ENCODE measurements at places on chromosomes 1 and 21.

DNA sequence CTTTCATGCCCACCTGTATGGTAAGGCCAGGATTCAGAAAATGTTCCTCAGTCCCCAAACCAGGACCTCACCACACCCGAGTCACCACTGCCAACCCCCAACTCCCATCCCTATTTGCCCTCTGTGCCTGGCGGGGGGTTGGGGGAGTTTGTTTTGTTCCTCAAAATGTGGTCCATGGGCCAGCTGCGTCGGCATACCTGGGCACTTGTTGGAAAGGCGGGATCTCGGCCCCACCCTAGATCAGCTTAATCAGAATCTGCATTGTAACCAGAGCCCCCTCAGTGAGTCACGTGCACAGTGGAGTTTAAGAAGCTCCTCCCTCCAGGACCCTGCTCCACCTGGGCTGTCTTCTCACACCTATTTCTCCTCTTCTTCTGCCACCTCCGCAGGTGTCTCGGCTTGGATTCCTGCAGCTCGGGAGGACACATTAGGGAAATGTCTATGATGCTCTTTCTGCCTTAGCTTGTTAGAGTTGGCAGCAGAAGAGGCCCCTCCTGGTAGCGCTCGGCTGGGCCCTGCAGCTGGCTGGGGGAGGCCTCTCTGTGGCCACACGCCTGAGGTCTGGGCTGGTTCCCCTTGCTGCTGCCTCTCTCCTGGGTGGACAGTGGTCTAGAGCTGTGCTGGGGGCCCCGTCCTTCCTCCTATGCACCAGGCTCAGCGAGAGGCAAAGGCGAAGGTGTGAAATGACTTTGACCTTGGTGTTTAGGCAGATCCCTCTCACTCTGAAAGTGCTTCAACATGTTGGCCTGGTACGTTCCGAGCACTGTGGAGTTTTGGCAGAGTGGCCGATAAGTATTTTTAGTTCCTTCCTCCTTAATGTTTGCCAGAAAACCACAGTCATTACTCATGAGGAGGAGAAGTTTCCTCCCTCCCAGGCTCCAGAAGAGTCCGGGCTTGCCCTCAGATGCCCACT is 41.8 kb upstream of the CAMTA1 start:
- DNase-seq: peak; percentile 46

DNA sequence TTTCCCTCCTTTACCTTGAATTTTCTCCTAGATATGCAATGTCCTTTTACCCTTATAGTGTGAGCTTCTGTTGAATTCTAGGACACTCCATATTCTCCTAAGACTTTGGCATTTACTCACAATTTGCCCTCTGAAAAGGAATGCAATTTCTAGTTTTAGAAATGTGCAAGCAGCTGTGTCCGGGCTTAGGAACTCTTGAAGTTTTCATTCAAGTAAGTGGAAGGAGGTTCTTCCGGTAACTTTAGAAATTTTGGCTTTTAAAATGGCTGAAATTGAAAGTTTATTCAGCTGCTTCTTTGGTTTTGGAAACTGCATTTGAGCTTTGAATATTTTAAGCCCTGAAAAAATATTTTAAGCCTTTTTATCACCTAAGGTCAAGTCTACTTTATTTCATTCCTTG is 56.3 kb downstream of the DPH5 start:
- no peak for DNase-seq

GRCh38 chr1:236819856-236820255 is 24.8 kb downstream of the MTR start:
- no peak for DNase-seq

DNA sequence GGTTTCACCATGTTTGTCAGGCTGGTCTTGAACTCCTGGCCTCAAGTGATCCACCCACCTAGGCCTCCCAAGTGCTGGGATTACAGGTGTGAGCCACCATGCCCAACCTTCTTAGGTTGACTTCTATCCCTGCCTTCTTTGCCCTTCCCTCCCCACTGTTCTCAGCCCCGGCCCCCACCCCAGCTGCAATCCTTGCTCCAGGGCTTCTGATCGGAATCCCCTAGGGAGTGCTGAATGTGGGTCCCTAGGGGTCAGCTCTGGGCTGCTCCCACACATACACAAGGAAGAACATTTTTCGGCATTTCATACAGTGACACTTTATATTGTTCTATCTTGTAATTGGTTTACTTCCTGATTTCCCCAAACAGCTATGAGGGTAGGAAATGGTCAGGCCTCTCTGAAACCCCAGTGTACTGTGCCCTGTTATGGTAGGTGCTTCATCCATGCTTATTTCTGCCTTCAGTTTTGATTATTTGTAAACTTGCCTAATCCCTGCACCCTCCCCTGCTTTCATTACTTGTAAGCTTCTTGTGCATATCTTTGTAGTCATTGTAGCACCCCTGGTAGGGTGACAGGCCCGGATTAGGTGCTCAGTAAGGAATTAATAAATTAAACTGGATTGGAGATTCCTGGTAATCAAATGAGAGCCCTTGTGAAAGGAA is 5.8 kb upstream of the SRP9 start:
- DNase-seq: no peak

GRCh38 chr1:167955915-167956314 is 19.0 kb upstream of the MPC2 start:
- DNase-seq: no peak
